Hepatic stellate cell (primary cell): ENCODE measurements at places on chromosomes 6 and 20.

GRCh38 chr6:113888493-113888892 is 31.3 kb downstream of the MARCKS start:
- DNase-seq: no peak

DNA sequence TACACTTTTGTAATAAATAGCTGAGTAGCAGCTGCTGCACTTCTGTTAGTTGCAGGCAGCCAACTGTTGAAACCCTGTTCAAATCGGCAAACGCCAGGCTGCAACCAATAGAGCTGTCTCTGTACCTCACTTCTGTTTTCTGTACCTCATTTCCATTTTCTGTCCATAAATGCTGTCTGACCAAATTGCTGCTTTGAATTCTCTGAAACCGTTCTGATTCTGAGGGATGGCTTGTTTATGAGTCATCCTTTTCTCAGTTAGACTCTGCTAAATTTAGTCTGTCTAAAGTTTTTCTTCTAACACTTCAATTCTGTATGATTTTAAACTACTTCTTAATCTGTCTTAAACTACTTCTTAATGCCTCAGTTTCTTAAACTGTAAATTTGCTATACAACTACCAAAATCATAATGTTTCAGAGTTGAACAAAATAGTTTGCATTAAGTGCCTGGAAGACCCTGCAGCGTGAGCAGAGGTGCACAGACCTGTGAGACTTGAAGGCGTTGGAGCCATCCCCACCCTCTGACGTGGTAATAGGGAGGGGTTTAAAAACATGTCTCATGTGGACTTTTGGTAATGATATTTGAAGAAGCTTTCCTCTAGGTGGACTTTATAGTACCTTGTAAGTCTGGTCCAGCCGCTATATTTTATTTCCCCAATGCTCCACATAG is 9.6 kb downstream of the BTNL2 start:
- DNase-seq: no peak

GRCh38 chr20:45427236-45428149 is 11.6 kb downstream of the PIGT start:
- no peak for DNase-seq

GRCh38 chr6:5567352-5567751 is 306.0 kb downstream of the FARS2 start:
- DNase-seq: no peak

- DNase-seq: no peak
Observed at GRCh38 chr20:18003897-18004296, 35.1 kb downstream of the MGME1 start.

GRCh38 chr6:44762496-44762895 is 375.0 kb downstream of the CDC5L start:
- DNase-seq: no peak

DNA sequence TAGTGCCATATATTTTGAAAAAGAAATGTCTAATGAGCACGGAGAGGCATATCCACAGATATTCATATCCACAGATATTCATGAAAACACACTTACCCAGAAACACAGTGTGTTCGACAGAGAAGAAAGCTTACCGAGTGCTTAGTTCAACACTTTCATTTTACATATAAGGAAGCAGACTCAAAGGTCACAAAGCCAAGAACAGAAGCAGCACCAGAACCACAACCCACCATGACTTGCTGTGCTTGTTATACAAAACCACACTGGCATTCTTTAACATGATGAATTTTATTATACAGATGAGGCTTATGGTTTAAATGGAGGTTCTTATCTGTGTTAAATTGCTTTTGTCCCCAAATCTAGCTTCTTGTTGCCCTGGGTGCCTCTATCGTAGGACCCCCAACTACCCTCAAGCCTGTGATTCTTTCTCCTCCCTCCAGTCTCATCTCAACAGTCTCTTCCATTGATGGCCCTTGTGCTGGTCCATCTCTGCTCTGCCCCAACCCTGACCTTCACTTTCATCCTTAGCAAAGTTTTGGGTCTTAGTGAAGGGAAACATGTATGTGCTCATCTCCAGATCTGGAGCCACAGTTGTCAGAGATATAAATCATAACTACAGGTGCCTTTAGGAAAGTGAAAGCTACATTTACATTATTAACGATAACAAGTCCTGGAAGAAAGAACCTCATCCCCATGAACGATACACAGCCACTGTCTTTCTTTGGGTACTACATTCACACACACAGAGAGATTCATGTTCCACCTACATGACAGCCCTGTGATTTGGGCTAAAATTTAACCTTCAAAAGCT is 40.0 kb downstream of the SF3B5 start:
- no peak for DNase-seq

DNA sequence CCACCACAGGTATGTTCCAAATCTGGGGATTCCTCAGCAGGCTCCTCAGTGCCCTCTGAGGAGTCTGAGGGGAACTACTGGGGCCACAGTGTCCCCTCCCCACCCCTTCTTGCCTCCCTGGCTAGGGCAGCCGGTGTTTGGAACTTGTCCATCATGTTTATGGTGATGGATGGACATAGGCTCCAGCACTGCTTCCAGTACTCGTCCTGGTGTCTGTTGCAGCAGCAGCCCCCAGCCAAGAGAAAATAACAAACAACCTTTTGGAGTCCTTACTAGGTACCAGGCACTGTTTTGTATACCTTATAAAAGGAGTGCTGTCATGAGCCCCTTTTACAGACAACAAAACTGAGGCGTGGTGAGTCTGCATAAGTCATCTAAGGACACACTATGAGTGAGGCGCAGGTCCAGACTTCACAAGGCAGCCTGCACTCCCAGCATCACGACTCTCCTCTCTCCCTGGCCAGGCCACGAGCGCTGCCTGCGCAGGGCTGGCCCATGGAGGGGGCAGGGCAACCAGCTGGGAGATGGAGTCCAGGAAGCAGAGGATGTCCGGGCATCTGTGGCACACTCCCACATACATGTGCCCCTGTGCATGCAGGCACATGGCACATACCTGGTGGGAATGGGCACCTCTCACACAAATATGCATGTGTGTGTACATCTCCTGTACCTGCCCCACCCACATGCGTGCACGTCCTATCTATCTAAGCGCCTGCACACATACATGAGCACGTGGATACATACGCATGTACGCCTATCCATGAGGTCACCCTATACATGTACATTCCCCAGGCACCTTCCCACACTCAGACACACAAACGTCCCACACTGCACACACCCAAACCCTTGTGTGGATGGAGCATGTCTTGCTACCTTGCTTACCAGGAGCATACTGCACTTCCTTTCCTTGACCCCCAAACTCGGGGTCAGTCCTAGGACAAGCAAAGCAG is 152.7 kb downstream of the VEGFA start:
- DNase-seq: no peak

DNA sequence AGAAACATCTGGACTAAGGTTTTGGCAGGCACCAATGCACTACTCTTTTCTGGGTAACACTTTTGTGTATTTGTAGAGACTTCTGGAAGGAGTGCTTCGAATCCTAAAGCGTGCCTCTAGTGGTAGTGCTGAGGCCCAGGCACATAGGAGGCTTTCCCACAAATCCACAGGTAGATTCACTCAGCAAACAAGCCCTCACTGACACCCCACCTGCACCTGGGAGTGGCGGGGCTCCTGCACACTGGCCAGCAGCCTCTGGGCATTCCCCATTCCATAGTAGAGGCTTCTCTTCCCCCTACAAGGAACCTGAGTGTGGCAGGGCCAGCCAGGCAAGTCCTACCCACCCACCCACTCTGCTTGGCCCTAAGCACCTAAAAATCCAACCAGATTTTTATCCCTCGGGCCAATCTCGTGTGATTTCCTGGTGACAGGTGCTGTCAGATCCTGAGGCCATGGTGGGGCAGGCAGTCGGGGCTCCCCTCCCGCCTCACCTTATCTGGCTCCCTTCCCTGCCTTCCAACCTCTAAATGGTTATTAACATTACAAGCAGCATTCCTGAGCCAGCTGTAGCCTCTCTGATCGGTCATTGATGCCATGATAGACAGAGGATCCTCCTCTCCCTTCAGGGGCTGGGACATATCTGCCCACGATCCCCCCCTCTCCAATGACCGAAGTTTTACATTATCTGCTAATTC is 82.4 kb downstream of the SLC2A10 start:
- DNase-seq: no peak

- no peak for DNase-seq
Observed at GRCh38 chr6:168541307-168541706, 100.3 kb downstream of the SMOC2 start.

DNA sequence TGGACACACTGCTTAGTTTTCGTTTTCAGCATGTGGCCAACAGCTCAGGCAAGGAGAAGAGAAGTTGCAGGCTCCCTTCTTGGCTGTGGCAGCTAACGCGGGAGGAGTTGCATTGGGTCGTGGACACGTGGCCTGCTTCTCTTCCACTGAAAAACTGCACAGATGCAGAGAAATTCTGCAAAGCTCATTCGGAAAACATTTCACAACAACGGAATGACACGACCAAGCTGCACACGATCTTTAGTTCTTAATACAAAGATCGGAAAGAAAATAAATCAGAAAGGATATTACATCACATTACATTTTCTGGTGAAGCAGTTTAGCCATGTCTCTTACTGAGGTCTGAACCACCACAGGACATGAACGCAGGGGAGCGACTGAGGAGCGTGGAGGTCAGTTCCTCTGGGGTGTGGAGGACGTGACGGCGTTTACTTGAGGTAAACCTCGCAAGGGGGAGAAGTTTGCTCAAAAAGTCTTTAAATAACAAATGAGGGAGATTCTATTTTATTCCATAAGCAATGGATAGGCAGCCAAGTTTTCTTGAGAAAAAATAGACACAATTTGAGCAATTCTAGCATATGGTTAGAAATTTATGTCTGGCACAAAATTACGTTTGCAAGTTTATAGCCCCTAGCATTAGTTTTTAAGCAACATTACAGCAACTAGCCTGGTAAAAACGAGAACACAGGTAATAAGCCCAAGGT is 178.3 kb downstream of the THBS2 start:
- peak; percentile 53 for DNase-seq

- no peak for DNase-seq
Observed at GRCh38 chr6:11330413-11330760, 97.9 kb upstream of the NEDD9 start.

DNA sequence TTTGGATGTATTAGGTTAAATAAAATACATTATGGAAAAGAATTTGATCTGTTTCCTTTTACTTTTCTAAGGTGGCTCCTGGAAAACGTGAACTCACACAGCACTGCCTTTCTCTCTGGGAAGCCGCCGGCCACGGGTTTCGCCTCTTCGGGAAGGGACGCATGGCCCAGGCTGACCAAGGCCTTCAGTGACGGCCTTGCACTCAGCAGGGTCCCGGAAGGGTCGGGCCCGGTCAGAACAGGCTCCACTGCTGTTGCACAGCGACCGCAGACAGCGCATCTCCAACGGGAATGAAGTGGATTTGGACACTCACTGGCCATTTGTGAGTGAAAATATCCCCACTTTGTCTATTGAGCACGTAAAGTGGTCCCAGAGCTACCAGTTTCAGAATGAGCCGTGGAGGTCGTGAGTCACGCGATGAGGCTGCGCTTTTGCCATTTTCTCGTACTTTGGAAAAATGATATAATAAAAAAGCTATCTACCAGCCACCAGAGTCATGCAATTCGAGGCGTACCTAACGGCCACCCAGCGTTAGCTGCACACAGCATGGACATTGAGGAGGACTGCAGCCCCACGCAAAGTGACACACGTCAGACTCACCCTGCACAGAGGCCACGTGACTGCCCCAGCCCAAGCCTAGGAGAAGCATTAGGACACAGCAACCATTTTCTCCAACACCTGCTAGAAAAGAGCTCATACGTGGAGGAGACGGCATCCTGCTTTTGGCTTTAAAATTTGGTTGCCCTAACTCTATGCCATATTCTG is 244.3 kb downstream of the TTLL2 start:
- DNase-seq: no peak

DNA sequence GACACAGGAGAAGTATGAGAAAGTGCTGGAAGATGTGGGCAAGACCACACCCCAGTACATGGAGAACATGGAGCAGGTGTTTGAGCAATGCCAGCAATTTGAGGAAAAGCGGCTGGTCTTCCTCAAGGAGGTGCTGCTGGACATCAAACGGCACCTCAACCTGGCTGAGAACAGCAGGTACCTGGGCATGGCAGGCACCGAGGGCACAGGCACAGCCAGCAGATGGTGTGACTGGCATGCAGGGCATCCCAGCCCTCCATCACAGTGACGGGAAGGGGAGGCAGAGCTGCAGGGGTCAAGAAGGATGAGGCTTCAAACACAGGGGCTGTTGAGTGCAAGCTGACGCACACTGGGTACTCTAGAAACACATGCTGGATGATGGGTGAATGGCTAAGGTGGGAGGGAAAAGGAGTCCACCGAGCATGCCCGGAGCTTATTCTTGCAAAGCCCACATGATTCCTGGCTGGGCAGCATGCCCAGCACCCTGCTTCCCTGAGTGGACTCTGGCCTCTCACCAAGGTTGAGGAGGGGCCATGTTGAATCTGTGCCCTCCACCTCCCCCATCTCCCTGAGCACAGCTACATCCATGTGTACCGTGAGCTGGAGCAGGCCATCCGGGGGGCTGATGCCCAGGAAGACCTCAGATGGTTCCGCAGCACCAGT is 26.3 kb downstream of the SPDEF start:
- DNase-seq: no peak

DNA sequence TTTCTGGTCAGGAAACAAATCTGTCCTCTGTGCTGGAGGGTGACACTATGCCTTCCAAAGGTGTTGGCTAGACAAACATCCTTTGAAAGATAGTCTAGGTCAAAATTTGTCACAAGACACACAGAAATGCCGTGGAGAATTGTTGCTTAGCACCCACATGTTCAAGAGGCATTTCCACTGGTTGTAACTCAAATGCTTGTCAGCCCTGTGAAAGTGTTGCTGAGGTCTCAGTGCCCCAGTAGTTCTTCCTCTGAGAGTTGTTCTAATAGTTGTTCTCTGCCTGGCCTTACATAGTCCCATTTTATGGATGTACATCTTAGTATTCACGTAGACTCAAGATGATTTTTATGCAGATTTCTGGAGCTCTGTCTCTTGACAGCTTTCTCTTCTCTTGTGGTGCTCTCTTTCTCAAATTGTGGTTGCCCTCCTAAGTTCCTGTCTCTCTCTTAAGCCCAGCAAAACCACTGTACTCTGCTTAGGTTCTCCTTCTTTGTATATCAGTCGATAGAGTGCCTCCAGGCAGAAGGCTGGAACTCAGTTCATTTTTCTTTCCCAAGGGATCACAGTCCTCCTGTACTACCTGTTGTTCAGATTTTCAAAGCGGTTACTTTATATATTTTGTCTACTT is 39.5 kb upstream of the REV3L start:
- DNase-seq: no peak

GRCh38 chr6:37134036-37134395 is 35.9 kb upstream of the PIM1 start:
- DNase-seq: peak; percentile 62

DNA sequence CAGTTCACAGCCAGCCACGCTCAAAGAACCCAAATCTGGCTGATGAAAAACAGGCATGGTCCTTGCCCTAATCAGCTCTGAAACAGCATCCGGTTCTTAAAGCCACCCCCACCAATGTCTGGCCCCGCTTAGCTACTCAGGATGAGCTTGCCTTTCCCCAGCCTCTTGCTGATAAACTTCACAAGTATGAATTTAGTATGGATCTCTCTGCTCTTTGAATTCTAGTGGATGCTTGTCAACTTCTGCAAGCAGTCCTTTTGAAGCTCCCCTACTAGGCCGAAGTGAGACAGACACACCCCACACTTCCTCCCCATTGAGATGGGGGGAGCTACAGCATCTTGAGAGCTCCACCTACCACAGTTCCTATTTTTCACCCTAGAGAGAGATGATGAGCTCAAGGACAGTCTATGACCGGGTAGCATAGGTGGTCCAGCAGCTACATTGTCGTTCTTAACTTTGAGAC is 36.7 kb downstream of the EBF4 start:
- DNase-seq: no peak

GRCh38 chr20:57450931-57451330 is 59.7 kb downstream of the RBM38 start:
- no peak for DNase-seq
